RPMI7951 (cell line): ENCODE measurements at places on chromosomes 6 and 20. TPM values are rescaled to one million over a fixed set of nuclear protein-coding genes. Genes with fewer than 3 reads are reported as not detected.

GLO1 gene
- total RNA-seq: 224 and 263 TPM in 2 replicates

ERMARD gene
- 15.6 and 15.9 TPM in 2 replicates for total RNA-seq

SAPCD1 gene
- total RNA-seq: 0.72 and 2.7 TPM in 2 replicates

PROKR2 gene
- total RNA-seq: 0.10 TPM in 1 of 2 replicates, not detected in the other

ELOVL2 gene
- 0.59 and 1.2 TPM in 2 replicates for total RNA-seq

ZSCAN23 gene
- total RNA-seq: 4.0 and 8.4 TPM in 2 replicates

UBD gene
- not detected in 2 replicates for total RNA-seq

CALHM4 gene
- not detected in 2 replicates for total RNA-seq
